ENCODE measurements at places on chromosomes 2 and 18. TPM values are rescaled to one million over a fixed set of nuclear protein-coding genes. Genes with fewer than 3 reads are reported as not detected.
A peak's percentile ranks its signal among the peaks of the same experiment; 100 is the strongest.

DNA sequence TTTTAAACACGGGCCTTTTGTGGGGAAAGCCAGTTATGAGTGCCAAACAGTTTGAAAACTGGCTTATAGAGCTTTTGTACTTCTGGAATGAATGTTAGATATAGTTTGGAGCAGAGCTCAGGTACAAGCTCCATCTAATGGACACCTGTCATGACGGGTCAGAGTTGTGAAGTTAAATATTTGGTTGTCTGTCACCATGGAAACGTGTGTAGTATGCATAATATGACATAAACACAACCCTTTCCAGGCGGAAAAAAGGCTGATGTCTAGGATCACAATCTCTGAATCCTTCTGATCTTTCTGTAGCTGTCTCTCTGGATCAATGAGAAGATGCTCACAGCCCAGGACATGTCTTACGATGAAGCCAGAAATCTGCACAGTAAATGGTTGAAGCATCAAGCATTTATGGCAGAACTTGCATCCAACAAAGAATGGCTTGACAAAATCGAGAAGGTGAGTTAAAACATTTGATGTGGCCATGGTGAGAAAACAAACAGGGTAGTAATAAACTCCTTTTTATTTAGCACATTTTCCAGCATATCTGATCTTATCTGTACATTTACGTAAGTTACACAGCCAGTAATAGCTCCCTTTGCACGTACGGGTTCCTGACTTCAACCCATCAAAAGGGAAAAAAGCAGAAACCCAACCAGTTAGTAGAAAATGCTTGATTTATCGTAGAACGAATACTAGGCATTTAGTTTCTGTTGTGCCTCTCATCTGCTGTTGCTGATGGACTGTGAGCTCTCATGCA lies 80.6 kb upstream of the EML6 start:
- H3K4me1 ChIP-seq = no peaks in the 10 kb centered on the region
- peaks cover 60% of the 10 kb centered on the region for H3K36me3 ChIP-seq
- DNase-seq = no peak
- no peaks in the 10 kb centered on the region for H3K27me3 ChIP-seq

- H3K4me1 ChIP-seq = peaks cover 80% of the 10 kb centered on the region
- H3K4me3 ChIP-seq = peak overlapping the region; percentile 94
- H3K36me3 ChIP-seq = peaks cover 66% of the 10 kb centered on the region
- no peaks in the 10 kb centered on the region for H3K27me3 ChIP-seq
These were observed 34.0 kb downstream of the UXS1 start for GRCh38 chr2:106159866-106160785.

DNA sequence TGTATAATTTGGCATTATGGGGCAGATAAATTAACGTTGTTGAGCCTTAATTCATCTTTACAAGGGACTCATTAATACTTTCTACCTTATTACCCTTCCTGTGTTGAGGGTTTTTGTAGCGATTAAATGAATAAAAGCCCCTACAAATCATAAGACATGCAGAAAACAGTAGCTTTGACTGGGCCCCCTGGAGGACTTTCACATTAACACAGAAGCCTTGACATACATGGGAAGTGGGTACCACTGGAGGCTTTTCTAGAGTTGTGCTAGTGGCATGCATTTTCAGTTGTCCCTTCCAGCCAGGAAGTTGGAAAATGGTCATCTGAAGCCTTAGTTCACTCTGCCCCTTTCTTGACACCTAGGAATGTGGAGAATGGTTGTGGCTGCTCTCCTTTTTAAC lies 30.2 kb downstream of the MTA3 start:
- no peaks in the 10 kb centered on the region for H3K36me3 ChIP-seq
- H3K27me3 ChIP-seq = no peaks in the 10 kb centered on the region
- H3K4me3 ChIP-seq = no peak overlapping the region
- H3K27ac ChIP-seq = no peak overlapping the region
- no peak for DNase-seq

The SCYGR4 gene
- total RNA-seq = not detected

DNA sequence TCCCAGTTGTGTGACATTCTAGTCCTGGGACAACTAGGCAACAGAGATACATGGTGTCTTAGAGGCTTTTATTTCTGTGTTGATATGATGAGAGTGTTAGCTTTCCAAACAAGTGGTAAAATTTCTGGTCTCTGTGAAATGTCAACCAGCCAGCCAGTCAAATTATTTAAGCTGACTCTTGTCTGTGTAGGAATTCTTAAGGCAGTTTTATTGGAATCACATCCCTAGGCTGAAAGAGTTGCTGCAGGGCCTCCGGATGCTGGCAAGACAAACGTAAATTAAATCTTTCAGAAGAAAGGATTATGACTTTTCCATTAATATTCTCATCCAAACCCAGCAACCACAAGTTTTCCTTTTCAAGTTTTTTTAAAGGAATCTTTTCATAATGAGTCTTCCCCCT lies 44.6 kb downstream of the SERPINB7 start:
- H3K27ac ChIP-seq = no peak overlapping the region
- H3K4me3 ChIP-seq = no peak overlapping the region
- H3K4me1 ChIP-seq = peaks cover 3% of the 10 kb centered on the region

- H3K4me3 ChIP-seq = no peak overlapping the region
- no peaks in the 10 kb centered on the region for H3K27me3 ChIP-seq
- no peak for DNase-seq
- H3K27ac ChIP-seq = no peak overlapping the region
These were observed 2.3 kb downstream of the TMEM182 start for GRCh38 chr2:102764083-102764482.

GRCh38 chr2:43762286-43762685 lies 11.6 kb upstream of the DYNC2LI1 start:
- no peaks in the 10 kb centered on the region for H3K36me3 ChIP-seq
- DNase-seq = no peak
- peaks cover 3% of the 10 kb centered on the region for H3K27me3 ChIP-seq
- H3K27ac ChIP-seq = no peak overlapping the region
- H3K4me1 ChIP-seq = peaks cover 4% of the 10 kb centered on the region
- H3K4me3 ChIP-seq = no peak overlapping the region

- no peak overlapping the region for H3K27ac ChIP-seq
- no peak for DNase-seq
- H3K4me3 ChIP-seq = no peak overlapping the region
- no peaks in the 10 kb centered on the region for H3K36me3 ChIP-seq
- no peaks in the 10 kb centered on the region for H3K27me3 ChIP-seq
These were observed 23.1 kb upstream of the DSG3 start for GRCh38 chr18:31424383-31424988.
